Stimulated activated CD8-positive, alpha-beta memory T cell treated with anti-CD3 and anti-CD28 coated beads, Interleukin-4, amount 100 ng/mL, for 4 hours (primary cell): ENCODE measurements at places on chromosomes 3 and 15.

DNA sequence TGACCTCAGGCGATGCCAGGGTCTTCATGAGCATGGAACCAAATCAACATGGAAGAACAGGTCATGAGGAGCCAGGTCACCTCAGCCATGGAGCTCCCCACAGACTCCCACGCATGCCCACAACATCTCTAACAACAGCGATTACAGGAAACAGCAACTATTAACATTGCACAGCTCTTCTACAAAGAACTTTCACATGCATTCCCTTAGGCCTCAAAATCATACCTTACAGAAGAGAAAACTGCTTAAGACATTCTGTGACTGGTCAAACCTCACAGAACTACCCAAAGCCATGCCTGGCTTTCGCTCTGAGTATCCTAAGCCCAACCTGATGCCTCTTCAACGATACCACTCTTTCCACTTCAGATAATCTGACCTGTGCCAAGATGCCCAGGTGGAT, 117.8 kb downstream of the OXNAD1 start:
- DNase-seq = no peak

GRCh38 chr15:45921376-45921775, 286.5 kb downstream of the SQOR start:
- no peak for DNase-seq

GRCh38 chr3:113783463-113783862, 36.6 kb downstream of the ATP6V1A start:
- DNase-seq = no peak

DNA sequence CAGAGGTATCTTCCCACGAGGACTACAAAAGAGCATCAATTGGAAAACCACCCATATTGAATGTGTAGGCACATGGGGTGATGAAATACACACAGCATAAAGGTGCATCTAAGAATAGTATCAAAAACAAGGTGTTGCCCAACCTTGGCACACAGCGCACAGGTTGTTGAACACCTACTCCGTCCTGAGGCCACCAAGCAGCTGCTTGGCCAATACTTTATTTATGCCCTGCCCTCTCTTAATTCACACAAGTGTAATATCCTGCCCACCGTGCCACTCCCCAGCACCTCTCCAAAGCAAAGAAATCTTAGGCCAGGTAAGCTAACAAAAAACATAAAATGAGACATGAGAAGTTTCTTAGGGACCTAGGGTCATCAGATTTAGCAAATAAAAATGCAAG, 31.2 kb downstream of the WWTR1 start:
- no peak for DNase-seq

- no peak for DNase-seq
Observed at GRCh38 chr3:12980596-12981290, 92.5 kb downstream of the IQSEC1 start.

DNA sequence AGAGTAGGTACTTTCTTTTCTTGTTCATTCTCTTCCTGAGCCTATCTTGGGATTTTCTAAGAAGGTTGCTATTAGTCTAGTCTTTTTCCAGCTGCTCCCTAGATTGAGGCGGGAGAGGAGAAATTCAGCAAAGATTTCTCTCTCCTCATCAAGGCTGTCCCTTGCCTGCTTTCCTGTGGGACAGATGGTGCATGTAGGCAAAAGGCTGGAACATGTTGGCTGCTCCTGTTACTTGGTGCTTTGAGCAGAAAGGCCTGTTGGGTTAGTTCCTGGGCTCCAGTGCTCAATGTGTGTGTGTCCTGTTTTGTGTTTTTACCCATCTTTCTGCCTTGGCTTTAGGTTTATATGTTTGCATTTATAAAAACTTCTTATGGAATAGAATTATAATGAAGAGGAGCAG, 9.1 kb upstream of the SNRPN start:
- no peak for DNase-seq

DNA sequence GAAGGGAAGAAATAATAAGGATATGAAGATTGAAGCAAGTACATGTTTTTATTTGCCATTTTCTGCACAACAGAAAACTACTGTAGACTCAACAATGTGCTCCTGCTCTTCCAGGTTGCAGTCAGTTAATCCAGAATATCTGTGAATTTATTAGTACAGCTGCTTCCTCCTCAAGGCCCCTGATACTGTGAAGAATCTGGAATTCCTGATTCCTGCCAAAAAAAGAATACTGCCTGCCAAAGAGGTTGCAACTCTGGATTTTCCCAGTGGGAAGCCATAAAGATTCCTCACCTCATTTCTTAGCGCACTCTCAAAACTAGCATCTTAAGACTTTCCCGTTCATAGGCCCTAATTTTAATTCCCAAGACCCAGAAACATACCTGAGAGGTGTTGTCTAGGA, 33.6 kb upstream of the LRRC3B start:
- no peak for DNase-seq

- DNase-seq = no peak
Observed at GRCh38 chr15:49747340-49747739, 126.5 kb downstream of the DTWD1 start.

DNA sequence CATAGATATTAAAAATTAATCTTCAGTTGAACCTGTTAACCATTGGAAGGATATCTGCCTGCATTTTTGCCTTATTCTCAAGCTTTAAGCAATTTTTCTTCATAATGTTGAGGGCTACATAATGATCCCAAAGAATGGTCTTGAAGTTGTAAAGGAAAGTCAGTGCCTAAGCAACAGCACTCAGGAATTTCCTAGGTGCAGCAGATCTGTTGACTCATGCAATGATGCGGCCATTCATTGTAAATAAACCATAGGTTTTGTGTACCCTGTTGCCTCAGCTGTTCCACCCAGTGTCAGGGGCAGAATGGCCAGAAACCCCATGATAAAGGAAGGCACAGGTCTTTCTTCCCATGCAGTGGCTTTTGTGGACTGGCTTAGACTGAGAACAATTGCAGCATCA, 78.4 kb upstream of the TRIM42 start:
- no peak for DNase-seq

DNA sequence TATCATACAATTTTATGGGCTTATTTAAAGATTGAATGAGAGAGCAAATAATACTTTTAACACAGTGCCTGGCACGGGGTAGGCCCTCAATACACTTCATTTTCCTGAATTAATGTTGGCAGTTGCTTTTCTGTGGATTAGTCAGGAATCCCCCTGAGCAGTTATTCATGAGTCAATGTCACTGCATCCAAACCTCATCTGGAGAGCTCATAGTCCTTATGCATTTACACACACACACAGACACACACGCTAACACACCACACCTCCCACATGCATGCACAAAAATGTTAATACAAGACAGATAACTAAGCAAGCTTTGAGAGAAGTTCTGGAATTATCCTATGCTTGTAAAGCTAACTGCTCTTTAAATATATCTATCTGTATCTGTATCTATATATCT, 34.0 kb upstream of the TNFAIP8L3 start:
- DNase-seq = no peak

DNA sequence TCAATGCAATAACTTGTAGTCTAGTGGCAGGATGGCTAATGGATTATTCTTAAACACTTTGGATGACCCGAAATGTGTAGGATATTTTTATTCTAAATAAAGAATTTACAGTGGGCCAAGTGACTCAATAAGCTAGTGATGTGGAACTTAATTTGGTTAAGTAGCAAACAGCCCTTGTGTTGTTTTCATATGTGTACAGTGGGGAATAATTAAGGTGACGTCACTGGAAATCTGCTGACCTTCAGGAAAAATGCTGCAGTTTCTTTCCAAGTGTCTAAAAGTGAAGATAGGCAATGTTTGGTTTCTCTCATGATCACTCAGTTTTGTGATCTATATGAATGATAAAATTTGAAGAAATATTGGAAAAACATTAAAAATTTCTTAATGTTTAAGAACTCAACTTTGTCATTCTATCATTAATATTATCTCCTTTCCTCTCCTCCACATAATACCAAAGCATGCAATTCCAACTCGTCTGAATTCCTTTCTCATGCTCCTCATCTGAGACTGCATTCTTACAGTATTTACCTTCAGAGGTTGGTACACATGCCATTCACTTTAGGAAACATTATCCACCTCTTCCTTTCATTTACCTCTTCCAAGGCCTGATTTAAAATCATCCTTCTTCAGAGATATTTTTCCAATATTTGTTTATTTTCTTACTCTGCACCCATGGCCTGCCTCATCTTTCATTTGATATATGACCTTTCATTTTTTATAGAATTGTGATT, 414.6 kb upstream of the ARPP21 start:
- no peak for DNase-seq

- no peak for DNase-seq
Observed at GRCh38 chr15:84946772-84947489, 34.7 kb upstream of the PDE8A start.

- DNase-seq = no peak
Observed at GRCh38 chr3:13332158-13332557, 88.0 kb downstream of the NUP210 start.

- no peak for DNase-seq
Observed at GRCh38 chr15:32104061-32104995, 74.0 kb downstream of the CHRNA7 start.

DNA sequence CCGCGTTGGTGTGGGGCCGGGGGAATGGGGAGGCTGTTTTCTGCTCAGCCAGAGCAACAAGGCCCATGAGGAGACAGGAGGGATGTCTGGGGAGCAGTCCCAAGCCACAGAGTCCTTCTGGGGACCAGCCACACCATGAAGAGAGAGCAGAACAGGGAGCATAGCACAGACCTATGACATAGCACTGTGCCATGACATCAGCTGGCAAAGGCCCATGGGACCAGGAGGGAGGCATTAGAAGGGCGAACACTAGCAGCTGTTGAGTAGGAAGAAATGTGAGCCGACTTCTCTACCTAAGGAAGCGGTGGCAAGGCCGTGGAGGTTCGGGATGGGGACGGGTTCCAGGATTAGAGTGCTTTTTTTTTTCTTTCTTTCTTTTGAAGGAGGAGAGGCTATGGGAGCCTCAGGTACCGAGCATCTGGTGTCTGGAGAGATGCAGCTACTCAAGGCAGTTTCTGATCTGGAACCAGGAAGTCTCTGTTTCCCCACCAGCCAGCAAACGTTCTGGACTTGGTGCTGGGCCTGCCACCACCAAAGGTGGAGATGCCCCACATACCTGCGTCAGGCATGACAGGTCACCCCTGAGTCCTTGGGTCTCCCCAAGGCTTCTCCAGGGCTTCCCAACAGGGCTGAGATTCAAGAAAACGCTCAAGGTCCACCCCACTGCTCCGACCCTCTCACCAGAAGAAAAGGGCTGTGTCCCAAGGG, 77.3 kb upstream of the CGNL1 start:
- no peak for DNase-seq

DNA sequence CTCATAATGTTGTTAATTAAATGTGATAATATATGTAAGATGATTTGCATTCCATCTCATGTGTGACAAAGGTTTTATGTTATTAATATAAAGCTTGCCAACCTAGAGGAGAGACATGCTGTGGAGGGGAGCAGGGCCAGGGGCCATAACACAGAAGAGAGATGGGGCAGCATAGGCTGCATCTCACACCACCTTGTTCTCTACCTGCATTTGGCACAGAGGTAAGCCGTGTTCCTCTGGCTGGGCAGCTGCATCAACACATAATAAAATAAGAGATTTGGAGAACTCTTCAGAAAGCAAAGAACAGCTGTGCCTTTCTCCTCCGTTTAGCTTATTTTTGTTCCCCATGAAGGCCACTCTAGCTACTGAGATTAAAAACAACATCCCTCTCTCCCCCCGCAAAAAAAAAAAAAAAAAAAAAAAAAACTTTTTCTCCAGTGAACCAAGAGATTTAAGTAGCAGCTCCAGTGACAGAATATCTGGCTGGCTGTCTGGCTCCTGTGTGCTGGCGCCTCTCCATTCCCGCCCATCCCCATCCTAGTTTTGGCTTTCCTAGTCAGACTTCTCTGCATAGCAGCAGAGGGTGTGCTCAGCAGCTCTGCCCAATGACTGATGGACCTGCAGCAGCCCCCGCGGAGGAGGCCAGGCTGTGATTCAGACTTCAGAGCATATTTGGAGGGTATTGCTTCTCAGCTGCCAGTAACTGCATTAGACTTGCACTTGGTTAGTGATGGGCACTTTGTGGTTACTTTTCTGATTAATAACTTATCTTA, 52.2 kb upstream of the STXBP5L start:
- DNase-seq = no peak

DNA sequence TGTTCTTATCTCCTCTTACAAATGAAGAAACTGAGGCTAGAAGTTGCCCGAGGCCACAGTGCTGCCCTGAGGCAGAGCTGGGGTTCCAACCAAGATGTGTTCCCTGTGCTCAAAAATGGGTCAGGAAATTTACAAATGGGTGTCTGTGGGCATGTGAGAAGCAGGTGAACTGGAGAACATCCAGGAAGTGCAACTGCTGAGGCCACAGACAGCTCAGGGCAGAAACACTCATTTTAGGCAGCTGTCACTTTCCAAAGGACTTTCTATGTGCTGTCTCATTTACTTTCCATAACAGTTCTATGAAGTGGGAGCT, 47.2 kb upstream of the ATP2B2 start:
- no peak for DNase-seq

- no peak for DNase-seq
Observed at GRCh38 chr3:111595232-111595631, at the start of gene ZBED2. ZBED2 (minus strand) TSS chr3:111595346; CDS start chr3:111594201, 1,145 bp downstream.

- no peak for DNase-seq
Observed at GRCh38 chr15:78065973-78066946, 11.3 kb downstream of the TBC1D2B start.

DNA sequence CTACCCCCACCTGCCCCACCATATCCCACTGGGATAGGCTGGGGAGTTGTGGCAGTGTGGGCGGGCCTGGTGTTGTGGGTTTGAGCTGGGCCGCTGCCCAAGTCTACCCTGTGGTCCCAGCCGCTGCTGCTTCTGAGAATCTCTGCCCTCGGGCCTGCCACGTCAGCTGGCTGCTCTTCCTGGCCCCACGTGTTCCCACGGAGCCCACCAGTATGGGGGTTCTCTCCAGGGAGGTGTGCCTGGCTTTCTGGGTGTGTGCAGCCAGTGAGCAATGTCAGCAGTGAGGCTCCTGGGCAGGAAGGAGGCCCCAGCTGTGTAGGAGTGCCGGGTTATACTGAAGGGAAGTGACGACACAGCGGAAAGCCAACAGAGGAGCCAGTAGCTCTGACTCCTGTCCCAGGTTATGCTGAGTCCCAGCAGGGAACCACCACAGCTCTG, 10.5 kb downstream of the GNAI2 start:
- DNase-seq = peak; percentile 64

DNA sequence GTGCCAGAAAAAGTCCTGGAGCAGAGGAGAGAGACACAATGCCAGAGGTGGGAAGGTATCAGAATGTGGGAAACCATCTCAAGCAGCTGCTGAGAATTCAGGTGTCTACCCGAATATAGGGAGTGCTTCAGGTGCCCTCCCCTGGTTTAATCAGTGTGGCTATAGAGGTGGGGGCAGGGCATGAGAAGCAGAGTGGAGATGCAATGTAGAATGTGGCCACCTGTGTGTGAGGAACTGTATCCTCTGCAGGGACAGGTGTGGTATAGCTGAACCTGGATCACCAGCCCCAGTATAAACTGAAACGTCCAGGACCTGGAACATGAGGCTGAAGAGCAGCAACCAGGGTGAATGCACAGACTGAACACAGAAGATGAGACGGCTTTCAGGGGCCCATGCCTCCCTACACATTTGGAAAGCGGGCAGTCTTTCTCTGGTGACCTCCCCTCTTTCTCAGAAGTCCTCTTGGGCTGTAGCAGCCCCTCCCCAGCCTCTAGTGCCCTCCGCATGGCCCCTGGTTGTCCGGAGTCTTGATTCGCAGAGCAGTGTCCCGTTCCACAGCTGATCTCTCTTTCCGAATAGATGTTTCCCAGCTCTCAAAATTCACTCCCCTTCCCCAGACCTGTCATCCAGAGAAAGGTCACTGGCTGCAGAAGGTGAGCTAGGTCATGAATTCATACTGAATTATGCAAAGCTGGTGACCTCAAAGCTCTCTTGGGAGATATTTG, 103.1 kb downstream of the ABHD5 start:
- no peak for DNase-seq
